ENCODE measurements at places on chromosomes 1 and 21. TPM values are rescaled to one million over a fixed set of nuclear protein-coding genes. Genes with fewer than 3 reads are reported as not detected.

The BTBD19 gene
- 37.9 TPM for polyA plus RNA-seq

The TNFRSF25 gene
- 20.8 TPM for polyA plus RNA-seq

The CPT2 gene
- 18.6 TPM for polyA plus RNA-seq

The PRXL2B gene
- polyA plus RNA-seq, result 28.0 TPM

The CHI3L1 gene
- polyA plus RNA-seq, result not detected

The MACO1 gene
- polyA plus RNA-seq, result 7.4 TPM

The CELA2A gene
- not detected for polyA plus RNA-seq

The FMO1 gene
- not detected for polyA plus RNA-seq

DNA sequence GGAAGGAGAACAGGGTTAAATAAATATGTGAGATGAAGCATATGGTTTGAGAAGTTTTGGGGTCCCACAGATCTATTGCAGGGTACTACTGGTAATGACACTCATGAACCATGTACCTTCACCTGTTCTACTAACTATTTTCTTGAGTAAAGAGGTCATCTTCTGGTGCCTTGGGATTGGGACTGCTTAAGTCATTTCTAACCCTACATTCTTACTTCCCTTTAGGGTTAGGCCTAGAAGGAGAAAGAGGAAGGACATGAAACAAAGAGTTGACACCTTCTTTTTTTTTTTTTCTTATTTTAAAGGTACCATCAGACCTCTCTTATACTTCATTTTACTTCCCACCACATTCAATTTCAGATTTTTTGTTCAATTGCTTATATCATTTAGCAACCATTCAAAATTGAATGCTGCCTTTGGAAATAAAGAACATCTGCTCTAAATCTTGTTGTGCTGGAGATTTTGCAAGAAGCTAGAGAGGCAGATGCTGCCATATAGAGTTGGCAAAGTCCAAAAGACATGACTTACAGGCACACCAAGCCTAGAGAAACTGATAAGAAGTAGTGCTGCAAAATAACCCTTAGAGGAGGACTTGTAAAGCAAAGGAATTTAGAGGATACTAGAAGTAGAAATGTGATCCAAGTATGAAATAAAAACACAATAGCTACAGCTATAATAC is 374.4 kb upstream of the ST6GALNAC5 start:
- no peak for DNase-seq
- H3K4me1 ChIP-seq, result 0 out of 2 replicates have a peak, but pooled peaks cover 6% of the 10 kb centered on the region
- H3K4me3 ChIP-seq, result no peak overlapping the region
- H3K27ac ChIP-seq, result no peak overlapping the region
- no peaks in the 10 kb centered on the region for H3K36me3 ChIP-seq

DNA sequence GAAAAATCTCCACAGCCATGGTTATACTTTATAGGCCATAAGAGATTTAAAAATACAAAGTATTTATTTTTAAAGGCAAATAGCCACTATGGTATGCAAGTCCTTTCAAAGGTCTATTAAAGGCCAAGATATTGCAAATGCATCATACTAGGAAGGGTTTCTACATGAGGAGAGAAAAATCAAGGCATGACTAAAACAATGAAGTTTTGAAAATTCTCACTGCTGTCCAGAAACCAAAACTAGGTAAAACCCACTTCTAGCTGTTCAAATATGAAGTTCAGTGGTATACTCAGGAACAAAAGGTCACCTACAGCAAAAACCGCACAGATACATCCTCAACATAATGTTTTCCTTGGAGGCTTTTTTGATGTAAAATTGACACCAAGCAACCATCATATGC is 75.0 kb downstream of the EPS15 start:
- no peaks in the 10 kb centered on the region for H3K27me3 ChIP-seq
- H3K27ac ChIP-seq, result no peak overlapping the region
- H3K4me3 ChIP-seq, result no peak overlapping the region
- no peak for DNase-seq
- H3K4me1 ChIP-seq, result peaks cover 30% of the 10 kb centered on the region

DNA sequence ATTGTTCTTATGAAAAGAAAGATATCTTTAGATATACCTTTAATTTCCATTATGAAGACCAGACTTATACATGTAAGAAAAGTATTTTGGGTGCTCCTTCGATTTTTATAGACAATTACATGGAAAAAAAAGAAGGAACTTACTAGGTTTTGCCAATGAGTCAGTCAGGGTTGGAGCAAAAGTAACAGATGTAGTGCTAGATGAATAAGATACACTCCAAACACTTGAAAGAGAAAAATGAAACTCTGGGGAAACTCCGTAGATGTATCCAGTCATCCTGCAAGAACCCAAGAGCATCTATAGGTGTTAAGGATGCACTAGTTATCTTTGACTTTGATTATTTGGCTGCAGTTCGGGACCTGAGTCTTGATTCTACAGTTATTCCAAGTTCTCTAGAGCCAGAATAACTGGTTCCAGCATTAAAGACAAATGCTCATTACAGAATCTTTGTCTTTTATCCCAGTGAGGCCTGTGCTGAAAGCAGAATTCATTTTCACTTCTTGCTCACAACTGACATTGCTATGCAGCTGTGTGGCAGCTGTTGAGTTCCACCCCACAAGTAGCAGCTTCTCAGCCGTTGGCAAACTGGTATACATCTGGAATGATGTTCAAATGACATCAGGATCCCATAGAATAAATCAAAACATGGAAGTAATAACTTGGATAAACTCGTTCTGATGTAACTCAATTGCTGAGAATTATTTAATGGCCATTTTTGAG is 326.1 kb downstream of the ASTN1 start:
- H3K4me1 ChIP-seq, result no peaks in the 10 kb centered on the region
- no peaks in the 10 kb centered on the region for H3K27me3 ChIP-seq
- H3K27ac ChIP-seq, result no peak overlapping the region
- no peak for DNase-seq
- H3K36me3 ChIP-seq, result no peaks in the 10 kb centered on the region

DNA sequence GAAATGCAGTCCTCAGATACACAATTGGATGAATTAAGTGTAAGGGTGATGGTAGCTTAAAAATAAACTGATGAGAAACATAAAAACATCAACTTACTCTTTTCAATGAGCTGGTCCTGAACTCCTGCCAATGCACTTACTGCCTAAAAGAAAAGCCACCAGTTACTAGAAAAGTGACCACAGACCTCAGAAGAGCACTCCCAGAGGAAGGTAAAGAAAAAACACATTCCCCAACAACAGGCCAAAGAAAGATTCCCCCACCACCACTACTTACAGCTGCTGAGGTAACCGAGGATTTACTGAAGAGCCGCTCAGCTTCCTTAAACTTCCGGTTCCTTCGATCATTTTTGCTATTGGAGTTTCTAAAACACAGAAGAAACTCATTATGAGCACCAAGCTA is 5.4 kb downstream of the MEAF6 start:
- H3K27ac ChIP-seq, result no peak overlapping the region
- no peak overlapping the region for H3K4me3 ChIP-seq
- no peaks in the 10 kb centered on the region for H3K27me3 ChIP-seq
- peaks cover 7% of the 10 kb centered on the region for H3K4me1 ChIP-seq
- peaks cover 24% of the 10 kb centered on the region for H3K36me3 ChIP-seq

DNA sequence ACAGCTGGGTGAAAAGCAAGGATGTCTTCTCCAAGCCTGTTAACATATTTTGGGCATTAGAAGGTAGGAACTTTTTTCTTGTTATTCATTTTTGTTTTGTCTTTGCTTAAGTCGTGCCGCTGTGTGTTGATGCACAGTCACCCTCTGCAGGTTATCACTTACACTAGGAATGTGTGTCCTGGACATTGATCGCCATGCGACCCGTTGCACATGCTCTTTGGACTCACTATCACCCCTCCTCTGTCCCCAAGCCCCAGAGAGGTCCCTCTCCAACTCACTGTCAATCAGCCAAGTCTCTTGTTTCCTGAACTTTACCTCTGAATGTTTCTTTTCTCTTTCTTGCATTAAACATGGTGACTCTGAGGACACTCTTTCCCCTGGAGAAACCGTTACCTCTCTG is 40.0 kb upstream of the CD101 start:
- H3K27me3 ChIP-seq, result no peaks in the 10 kb centered on the region
- no peak for DNase-seq

GRCh38 chr1:5979536-5980313 is 12.5 kb downstream of the NPHP4 start:
- no peak overlapping the region for H3K4me3 ChIP-seq
- H3K27me3 ChIP-seq, result no peaks in the 10 kb centered on the region
- peaks cover 4% of the 10 kb centered on the region for H3K4me1 ChIP-seq
- no peak for DNase-seq
- H3K27ac ChIP-seq, result no peak overlapping the region
- peaks cover 9% of the 10 kb centered on the region for H3K36me3 ChIP-seq

DNA sequence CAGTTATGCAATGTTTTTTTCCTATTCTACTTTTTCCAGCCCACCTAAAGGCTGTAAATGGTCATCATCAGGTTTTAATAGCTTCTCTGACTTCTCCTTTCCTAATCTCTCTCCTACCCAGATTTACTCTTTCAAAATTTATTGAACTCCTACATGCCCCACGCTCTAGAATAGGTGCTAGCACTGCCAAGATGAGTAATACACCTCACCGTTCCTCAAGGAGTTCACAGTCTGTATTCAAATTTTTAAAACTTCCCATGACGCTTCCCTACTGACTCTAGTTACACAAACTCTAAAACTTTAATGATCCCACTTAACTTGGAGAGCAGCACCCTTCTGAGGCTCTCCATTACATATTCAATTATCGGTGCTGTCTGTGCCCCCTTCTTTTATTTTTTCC is 51.6 kb downstream of the ALG14 start:
- DNase-seq, result no peak
- no peak overlapping the region for H3K4me3 ChIP-seq
- H3K36me3 ChIP-seq, result peaks cover 2% of the 10 kb centered on the region
- H3K4me1 ChIP-seq, result peaks cover 35% of the 10 kb centered on the region
- H3K27ac ChIP-seq, result peak overlapping the region; percentile 90
- no peaks in the 10 kb centered on the region for H3K27me3 ChIP-seq

- no peaks in the 10 kb centered on the region for H3K4me1 ChIP-seq
- no peak for DNase-seq
- no peaks in the 10 kb centered on the region for H3K27me3 ChIP-seq
- no peak overlapping the region for H3K4me3 ChIP-seq
- H3K27ac ChIP-seq, result no peak overlapping the region
Observed at GRCh38 chr1:150663321-150663720, 33.6 kb downstream of the GOLPH3L start.

DNA sequence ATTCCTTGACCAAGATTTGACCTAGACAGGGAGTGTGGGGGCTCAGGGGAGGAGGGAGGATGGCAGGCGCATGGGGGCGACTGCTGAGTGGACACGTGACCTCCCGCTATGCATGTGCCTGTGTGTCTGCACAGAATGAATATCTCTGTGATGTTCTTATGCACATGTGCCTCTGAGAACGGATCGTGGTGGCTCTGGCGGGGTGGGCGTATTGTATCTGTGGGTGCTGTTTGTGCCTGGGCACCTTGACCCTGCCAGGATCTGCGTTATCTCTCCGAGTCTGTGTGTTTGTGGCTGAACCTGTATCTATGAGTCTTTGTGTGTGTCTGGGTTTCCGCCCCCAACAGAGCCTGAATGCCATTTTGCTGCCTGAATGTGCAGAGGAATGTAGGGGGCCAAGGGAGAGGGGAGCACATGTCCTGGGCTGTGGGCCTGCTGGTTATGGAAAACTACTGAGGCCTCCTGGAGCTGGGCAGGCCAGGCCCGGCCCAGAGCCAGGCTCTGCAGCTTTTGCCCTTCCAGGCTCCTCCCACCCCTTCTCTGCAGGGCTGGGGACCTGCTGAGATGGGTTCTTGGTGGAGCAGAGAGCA is 102.5 kb downstream of the EBNA1BP2 start:
- H3K27ac ChIP-seq, result no peak overlapping the region
- peaks cover 14% of the 10 kb centered on the region for H3K4me1 ChIP-seq
- no peak for DNase-seq
- H3K27me3 ChIP-seq, result no peaks in the 10 kb centered on the region
- no peak overlapping the region for H3K4me3 ChIP-seq
- no peaks in the 10 kb centered on the region for H3K36me3 ChIP-seq

DNA sequence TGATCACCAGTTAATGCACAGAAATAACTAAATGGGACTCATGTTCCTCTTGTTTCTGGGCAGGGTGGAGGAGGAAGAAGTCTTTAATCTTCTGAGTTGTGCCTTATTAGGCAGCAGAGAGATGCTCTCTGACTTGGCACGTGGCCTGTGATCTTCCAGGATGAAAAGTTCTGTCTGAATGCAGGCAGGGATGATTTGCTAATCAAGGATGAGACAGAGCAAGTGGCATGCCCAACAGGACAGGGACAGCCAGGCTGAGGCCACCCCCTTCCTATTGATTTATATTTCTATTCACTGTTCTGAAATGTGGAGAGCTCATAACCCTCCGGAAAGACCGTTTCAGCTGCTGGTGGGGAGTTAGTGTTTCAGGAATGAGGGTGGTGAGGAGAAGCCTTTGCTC is 477.8 kb upstream of the CAMK1G start:
- H3K4me3 ChIP-seq, result no peak overlapping the region
- no peak for DNase-seq
- H3K27me3 ChIP-seq, result no peaks in the 10 kb centered on the region
- H3K27ac ChIP-seq, result peak overlapping the region; percentile 72
- H3K36me3 ChIP-seq, result no peaks in the 10 kb centered on the region
- H3K4me1 ChIP-seq, result peaks cover 12% of the 10 kb centered on the region

DNA sequence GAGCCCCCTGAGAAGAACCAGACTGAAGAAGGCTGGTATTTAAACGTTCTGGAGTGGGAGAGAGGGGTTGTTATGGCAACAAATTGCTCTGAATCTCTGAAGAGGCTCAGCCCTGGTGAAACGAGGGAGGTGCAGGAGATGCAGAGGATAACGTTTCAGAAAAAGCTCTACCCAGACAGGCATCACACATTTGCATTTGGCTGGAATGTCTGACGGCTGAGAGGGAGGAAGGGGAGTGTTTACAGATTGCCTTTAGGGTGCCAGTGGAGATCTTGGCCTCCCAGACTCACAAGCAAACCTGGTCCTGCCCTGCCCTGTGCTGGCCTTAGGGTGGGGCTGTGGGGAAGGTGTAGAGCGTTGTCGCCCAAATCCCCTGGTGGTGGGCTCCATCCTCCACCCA is 169.0 kb upstream of the AJAP1 start:
- DNase-seq, result peak; percentile 41
- no peak overlapping the region for H3K27ac ChIP-seq
- no peaks in the 10 kb centered on the region for H3K27me3 ChIP-seq
- H3K4me1 ChIP-seq, result no peaks in the 10 kb centered on the region

GRCh38 chr1:27576806-27577227 is 27.1 kb downstream of the AHDC1 start:
- no peak for DNase-seq
- no peak overlapping the region for H3K27ac ChIP-seq
- peaks cover 43% of the 10 kb centered on the region for H3K4me1 ChIP-seq
- H3K36me3 ChIP-seq, result no peaks in the 10 kb centered on the region

GRCh38 chr1:45018599-45019230 is 6.7 kb downstream of the UROD start:
- no peaks in the 10 kb centered on the region for H3K4me1 ChIP-seq
- no peak overlapping the region for H3K27ac ChIP-seq
- peaks cover 20% of the 10 kb centered on the region for H3K36me3 ChIP-seq

- DNase-seq, result no peak
- peaks cover 11% of the 10 kb centered on the region for H3K4me1 ChIP-seq
- H3K36me3 ChIP-seq, result no peaks in the 10 kb centered on the region
- H3K27me3 ChIP-seq, result no peaks in the 10 kb centered on the region
- no peak overlapping the region for H3K27ac ChIP-seq
Observed at GRCh38 chr1:200376528-200376927, 33.3 kb downstream of the ZNF281 start.

Measured in SK-N-SH (cell line).